Spinal cord (tissue), 10 donors: ENCODE measurements at places on chromosomes 16 and 17.

- peaks cover 6% of the 10 kb centered on the region for H3K4me1 ChIP-seq
- no peak overlapping the region for H3K27ac ChIP-seq
- H3K36me3 ChIP-seq: peaks cover 9% of the 10 kb centered on the region
- no peak for DNase-seq
- H3K27me3 ChIP-seq: no peaks in the 10 kb centered on the region
Measured at GRCh38 chr17:31126318-31126717, 31.5 kb downstream of the NF1 start.

GRCh38 chr16:27402964-27403600, 1.1 kb downstream of the IL21R start:
- H3K4me3 ChIP-seq: no peak overlapping the region
- H3K27me3 ChIP-seq: no peaks in the 10 kb centered on the region
- no peaks in the 10 kb centered on the region for H3K36me3 ChIP-seq
- H3K4me1 ChIP-seq: peaks cover 22% of the 10 kb centered on the region
- DNase-seq: no peak
- H3K27ac ChIP-seq: no peak overlapping the region

DNA sequence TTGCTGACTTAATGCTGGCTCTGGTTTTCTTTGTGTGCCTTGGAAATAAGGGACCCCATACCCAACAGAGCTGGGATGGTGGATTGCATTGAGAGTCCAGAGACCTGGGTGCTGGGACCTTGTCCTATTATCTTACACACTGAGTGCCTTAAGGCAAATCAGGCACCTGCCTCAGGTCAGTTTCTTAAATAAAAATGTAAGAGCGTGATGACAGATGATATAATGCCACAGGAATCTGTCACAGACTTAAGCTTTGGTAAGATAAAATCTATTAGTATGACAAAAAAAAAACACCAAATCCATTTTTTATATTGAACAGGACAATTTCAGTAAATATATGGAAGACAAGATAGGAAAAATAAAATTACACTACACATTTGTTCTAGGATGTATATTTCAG, 1.6 kb downstream of the MT1A start:
- no peak for DNase-seq
- H3K27me3 ChIP-seq: peaks cover 91% of the 10 kb centered on the region
- H3K4me3 ChIP-seq: no peak overlapping the region
- H3K4me1 ChIP-seq: peaks cover 30% of the 10 kb centered on the region

- DNase-seq: no peak
- H3K4me3 ChIP-seq: no peak overlapping the region
- H3K4me1 ChIP-seq: peaks cover 17% of the 10 kb centered on the region
- H3K27ac ChIP-seq: no peak overlapping the region
Measured at GRCh38 chr17:35377706-35378105, 4.3 kb upstream of the SLFN11 start.

- H3K27ac ChIP-seq: no peak overlapping the region
- no peak for DNase-seq
- H3K27me3 ChIP-seq: no peaks in the 10 kb centered on the region
- H3K36me3 ChIP-seq: no peaks in the 10 kb centered on the region
Measured at GRCh38 chr17:72095316-72095715, 25.5 kb upstream of the SOX9 start.

GRCh38 chr16:75114946-75115825, 1.4 kb downstream of the LDHD start:
- H3K27me3 ChIP-seq: no peaks in the 10 kb centered on the region
- H3K36me3 ChIP-seq: peaks cover 36% of the 10 kb centered on the region
- H3K4me3 ChIP-seq: no peak overlapping the region
- H3K4me1 ChIP-seq: peaks cover 61% of the 10 kb centered on the region
- no peak for DNase-seq
- H3K27ac ChIP-seq: no peak overlapping the region

- H3K36me3 ChIP-seq: peaks cover 26% of the 10 kb centered on the region
- DNase-seq: no peak
- no peaks in the 10 kb centered on the region for H3K27me3 ChIP-seq
- H3K27ac ChIP-seq: no peak overlapping the region
Measured at GRCh38 chr17:19771971-19772630, 24.0 kb upstream of the ALDH3A1 start.

- H3K4me1 ChIP-seq: no peaks in the 10 kb centered on the region
- no peaks in the 10 kb centered on the region for H3K36me3 ChIP-seq
- no peaks in the 10 kb centered on the region for H3K27me3 ChIP-seq
- DNase-seq: no peak
- no peak overlapping the region for H3K4me3 ChIP-seq
- no peak overlapping the region for H3K27ac ChIP-seq
Measured at GRCh38 chr16:59238246-59238645, 504.1 kb upstream of the GOT2 start.
